ENCODE measurements at places on chromosomes 7 and 10.

GRCh38 chr7:27575613-27576012, 87.1 kb downstream of the HIBADH start:
- DNase-seq = no peak

GRCh38 chr7:81064426-81064825, 145.6 kb upstream of the SEMA3C start:
- no peak for DNase-seq

DNA sequence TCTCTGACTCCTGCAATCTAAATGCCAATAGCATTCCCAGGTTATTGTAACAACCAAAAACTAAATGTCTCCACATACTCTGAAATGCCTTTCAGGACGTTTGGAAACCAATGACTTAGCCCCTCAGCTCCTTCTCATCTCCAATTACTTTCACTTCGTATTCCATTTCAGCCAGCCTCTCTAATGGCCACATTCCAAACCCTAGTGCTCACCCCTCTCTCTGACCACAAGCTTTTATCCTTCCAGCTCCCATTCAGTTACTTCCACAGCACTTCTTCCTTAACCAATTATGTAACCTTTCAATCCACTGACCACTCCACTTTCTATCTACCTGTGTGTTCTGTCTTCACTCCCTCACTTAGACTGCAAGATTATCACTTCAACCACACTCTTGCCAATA, 4.3 kb downstream of the NOC3L start:
- DNase-seq = no peak

DNA sequence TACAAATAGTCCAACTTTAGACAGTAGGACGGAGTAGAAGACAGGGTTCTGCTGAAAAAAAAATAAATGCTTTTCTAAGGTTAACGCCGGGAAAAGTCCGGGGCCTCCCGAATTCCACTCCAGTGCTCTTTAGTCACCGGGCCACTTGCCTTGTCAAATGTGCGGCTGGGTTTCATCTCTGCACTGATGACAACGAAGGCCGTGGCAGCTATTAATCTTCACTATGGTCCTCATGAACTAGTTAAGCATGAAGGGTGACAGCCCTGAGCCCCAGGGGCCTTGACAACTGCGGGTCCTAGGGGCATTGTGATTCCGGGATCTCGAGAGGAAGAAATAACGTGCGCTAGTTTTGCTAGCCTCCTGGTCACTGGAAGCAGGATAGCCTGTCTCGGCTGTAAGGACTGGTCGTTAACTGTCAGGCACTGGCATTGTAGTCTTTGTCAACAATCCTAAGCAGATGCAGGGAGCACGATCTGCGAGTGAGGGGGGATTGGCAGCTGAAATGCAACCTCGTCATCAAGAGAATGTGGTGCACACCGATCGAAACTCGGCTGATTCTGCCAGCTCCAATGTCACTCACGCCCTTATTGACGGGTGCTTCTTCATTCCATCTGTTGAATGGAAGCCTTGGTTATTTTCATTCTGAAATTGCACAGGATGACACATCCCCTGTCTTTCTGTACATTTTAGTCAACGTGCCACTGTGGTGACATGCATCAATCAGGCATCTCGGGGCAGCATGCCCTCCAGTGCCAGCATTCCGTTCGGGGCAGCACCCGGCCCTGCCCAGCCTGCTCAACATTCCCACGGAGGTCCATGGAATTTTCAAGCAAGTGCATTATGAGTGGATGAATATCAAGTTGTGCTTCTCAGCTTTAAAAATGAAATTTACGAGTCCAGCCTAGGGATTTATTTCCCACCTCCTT, 51.6 kb upstream of the MGMT start:
- no peak for DNase-seq

DNA sequence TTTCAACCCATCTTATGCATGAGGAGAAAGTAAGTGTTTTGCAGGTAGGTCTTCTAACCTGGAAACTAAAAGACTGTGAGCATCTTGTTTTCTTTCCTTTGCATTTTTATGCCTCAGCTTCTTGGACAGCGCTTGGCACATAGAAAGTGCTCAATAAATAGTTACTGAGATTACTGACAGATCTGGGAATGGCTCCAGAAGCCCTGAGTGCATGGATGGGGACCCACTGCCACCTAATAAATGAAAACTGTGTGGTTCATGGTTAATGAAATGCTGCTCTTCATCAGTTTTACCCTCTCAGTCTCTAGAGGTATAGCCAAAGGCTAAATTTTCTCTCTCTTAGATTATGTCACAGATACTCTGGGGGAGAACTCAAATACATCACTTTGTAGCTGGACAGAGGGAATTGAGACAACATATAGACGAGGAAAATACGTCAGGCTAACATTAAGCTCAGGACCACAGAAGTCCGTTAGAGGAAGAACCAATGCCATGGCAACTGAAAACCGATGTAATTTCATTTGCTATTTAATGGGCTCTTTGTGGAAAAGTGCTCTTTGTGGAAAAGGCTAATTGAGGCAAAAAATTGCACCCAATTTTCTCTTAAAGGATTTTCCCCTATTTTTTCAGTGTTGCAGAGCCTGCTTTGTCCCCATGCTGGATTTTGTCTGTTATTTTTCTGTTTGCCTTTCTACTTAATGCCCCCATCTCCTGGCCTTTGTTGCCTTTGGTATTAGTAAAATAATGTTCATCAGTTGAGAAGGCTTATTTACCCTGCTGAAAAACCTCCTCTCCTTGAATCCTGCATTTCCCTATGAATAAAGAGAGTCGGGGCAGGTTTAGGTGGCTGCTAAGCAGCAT, 17.8 kb downstream of the ASB4 start:
- no peak for DNase-seq

DNA sequence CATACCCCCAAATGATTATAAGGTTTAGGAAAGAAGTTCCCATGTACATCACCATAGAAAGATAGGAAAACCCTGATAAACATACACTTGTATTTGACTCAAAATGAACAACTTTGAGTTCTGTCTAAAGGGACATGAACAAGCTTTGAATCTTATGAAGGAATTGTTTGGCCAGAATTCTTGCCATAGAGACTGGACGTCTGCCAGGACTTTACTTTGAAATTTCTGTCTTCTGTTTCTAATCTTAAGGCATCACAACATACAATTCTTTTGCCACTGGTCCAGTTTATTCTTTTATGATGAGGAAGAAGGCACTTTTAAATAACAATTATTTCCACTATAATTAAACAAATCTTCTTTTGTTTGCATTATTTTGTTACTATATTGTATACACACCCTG, 26.2 kb upstream of the CYP26C1 start:
- DNase-seq = no peak

GRCh38 chr10:62159351-62159750, 109.3 kb downstream of the RTKN2 start:
- no peak for DNase-seq

GRCh38 chr7:79528421-79528820, 75.0 kb upstream of the MAGI2 start:
- no peak for DNase-seq

DNA sequence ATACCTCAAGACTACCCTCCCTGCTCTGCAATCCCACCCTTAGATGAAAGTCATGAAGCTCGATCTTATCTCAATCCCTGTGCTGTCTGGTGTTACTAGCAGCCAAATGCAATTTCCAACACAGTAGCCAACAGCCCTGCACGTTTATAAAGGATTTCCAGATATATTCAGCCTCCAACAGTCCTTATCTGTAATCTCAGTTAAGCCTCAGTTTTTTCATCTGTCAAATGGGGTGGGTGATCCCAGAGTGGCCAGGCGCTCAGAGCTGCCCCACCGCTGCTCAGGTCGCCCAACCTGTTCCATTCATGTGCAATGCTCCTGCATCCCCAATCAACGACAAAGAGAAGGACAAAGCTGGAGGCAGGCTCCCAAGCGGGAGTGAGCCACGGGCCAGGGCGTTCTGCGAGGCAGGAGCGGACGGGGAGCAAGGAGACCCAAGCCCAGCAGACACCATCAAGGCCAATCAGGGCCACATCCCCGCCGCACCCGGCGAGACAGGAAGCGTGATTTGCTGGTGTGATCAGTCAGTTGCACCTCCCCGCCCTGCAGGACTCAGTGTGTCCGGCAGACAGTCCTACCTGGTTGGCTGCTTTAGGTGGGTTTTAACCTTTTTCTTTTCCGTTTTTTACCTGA, 19.7 kb downstream of the PDGFA start:
- no peak for DNase-seq

- no peak for DNase-seq
Measured at GRCh38 chr7:24665564-24666294, 91.5 kb downstream of the GSDME start.

DNA sequence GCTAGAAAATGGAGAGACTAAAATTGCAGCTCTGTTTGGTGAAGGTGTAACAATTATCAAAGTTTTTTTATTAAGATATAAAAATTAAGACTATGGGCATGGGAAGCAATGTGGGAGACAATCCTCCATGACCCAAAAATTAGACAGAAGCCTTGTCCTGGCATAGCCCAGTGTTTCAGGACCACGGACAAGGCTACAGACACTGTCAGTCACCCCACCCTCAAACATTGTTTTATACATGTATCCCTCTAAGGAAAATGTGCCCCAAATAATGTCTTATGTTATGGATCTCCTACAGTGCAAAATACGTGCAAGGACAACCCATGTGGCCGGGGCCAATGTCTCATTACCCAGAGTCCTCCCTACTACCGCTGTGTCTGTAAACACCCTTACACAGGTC, 24.0 kb downstream of the HABP2 start:
- DNase-seq = no peak

- peak; percentile 47 for DNase-seq
Measured at GRCh38 chr7:92836489-92836999, at the start of gene CDK6. CDK6 (minus strand) TSS chr7:92836573; CDS start chr7:92833323, 3,250 bp downstream.

DNA sequence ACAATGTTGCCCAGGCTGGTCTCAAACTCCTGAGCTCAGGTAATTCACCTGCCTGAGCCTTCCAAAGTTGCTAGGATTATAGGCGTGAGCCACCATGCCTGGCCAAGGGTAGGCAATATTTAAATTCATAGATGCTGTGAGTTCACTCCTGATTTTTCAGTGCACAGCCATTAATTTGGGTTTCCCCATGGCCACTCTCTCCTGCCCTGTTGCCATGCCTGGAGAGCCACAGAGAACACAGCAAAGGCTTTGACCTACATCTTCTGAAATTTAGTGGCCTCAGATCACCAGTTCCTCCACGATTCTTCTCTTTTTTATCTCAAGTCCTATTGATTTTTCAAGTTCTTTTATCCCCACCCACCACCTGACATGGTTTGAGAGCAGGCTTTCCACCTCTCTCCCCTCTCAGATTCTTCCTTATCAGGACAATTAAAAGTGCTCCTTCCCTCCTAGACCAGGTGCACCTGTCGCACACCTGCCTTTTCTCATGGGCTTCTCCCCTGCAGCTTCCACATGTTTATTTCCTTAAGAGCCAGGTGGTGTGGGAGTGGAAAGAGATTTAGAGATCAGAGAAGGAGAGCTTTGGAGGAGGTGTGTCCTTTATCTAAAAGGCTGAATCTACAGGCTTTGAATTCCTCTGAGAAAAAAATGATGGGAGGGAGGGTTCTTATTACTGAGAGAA, 123.8 kb downstream of the ADRA2A start:
- no peak for DNase-seq

GRCh38 chr10:33483124-33483815, 148.8 kb upstream of the NRP1 start:
- DNase-seq = no peak

DNA sequence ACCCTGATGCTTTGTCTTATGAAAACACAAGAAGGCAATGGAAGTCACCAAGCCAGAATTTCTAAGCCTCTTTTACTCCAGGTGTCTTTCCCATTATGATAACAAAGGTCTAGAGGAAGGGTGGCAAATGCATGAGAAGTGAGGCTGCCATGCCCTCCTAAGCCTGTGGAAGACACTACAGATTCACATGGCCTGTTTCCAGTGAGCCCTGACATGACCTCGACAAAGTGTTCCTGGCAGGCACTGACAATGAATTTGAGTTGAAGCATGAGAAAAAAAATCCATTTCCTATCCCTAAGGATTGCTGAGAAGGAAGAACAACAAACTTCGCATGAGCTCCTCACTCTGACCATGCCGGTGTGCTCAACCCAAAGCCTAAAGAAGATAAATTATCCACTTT, 268.0 kb downstream of the HTR7 start:
- no peak for DNase-seq

- DNase-seq = no peak
Measured at GRCh38 chr7:115224922-115225321, 303.0 kb downstream of the MDFIC start.

DNA sequence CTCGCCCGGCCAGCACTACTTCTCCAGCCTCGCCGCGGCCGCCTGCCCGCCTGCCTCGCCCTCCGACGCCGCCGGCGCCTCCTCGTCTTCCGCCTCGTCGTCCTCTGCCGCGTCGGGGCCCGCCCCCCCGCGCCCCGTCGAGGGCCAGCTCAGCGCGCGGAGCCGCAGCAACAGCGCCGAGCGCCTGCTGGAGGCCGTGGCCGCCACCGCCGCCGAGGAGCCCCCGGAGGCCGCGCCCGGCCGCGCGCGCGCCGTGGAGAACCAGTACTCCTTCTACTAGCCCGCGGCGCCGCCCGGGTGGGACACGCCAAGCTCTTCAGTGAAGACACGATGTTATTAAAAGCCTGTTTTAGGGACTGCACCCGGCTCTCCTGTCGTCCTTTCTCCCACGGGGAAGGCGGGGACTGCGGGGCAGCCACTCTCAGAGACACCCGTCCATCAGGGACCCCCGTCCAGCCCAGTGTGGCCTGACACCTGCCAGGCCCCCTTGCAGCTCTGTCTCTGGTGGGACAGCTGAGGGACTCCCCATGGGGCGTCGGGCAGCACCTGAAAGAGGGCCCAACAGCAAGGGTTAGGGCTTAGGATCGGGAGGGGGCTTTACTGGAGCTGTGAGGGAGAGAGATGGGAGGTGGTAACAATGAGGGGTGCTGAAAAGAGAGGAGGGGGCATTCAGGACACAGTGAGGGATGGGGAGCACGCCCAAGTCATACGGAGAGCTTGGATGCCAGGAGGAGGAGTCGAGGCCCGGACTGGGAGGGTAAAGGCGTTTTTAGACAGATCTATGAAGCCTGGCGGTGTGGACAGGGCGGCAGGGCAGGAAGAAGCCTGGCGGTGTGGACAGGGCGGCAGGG, 34.7 kb downstream of the SPDYE6 start:
- no peak for DNase-seq

- DNase-seq = no peak
Measured at GRCh38 chr7:116933465-116933864, 19.8 kb upstream of the ST7 start.

- DNase-seq = no peak
Measured at GRCh38 chr10:102067091-102067916, 2.2 kb downstream of the HPS6 start.

DNA sequence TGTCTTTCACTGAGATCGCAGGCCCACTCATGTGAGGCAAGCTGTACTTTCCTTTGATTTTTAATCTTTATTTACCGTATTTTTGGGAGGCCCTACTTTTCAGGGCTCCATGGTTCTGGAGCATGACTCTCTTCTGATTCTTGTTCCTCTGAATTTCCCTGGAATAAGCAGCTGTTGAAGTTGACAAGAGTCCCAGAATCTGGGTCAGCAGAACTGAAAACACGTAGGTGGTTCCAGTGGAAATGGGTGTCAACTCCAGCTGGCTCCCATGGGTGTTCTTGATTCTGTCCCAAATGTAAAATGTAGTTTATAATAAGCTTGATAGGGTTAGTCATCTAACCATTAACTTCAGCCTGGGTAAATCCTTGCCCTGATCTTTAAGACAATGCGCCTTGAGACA, 409.4 kb downstream of the GATA3 start:
- DNase-seq = no peak

- no peak for DNase-seq
Measured at GRCh38 chr7:81594767-81595166, 175.1 kb downstream of the HGF start.

Data from GM12892 (cell line).